EL (cell line): ENCODE measurements at places on chromosomes 4 and X.
A peak's percentile ranks its signal among the peaks of the same experiment; 100 is the strongest.

GRCh38 chr4:139596034-139596683 is 40.1 kb upstream of the SETD7 start:
- DNase-seq = peak; percentile 84

DNA sequence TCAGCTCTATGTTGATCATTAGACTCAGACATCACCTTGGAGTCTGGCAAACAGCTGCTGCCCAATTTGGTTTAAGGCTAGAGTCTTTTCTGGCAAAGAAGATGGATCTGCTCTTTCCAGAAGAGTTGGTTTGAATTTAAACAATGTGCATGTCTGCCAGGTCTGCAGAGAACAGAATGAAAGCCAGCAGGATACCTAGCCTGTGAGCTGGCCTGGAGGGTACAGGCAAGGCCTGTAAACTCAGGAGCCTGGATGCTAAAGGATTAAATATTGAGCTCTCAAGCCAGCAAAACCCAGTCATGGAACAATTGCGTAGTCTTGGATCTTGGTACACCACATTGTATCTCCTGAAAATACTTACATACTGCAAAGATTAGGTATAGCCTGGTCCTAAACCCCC is 15.6 kb upstream of the PDLIM3 start:
- no peak for DNase-seq

DNA sequence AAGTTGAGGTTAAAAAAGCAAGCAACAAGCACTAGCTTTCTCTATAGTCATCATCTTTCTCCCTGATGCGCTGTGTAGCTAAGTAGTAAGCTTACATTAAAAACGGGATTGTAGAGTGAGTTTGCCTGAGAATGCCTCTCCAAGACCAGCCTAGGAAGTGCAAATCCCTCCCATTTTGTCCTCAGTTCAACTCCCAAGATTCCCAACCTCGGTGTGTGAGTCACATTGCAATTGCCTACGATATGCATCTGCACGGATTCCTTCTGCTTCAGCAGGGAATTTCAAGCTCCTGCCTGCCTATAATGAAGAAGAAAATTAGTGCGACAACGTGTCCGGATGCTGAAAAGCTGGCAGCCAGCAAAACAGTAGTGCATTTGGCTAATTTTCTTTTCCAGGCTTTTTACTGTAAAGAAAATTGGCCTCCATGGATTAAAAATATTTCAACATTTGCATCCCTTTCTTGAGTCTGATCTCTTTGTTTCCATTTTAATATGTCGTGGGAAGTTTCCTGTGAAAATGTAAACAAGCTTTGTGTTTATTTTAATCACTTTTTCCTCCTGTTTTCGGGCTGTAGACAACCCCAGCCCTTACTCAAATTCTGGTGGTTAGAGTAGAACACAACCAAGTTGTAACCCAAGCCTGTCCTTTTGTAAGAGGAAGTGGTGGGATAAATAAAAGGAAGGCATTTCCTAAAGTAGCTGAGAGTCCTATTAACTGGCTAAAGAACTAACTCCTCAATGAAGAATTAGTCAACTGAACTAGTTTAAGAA is 58.4 kb upstream of the TET2 start:
- DNase-seq = peak; percentile 93

DNA sequence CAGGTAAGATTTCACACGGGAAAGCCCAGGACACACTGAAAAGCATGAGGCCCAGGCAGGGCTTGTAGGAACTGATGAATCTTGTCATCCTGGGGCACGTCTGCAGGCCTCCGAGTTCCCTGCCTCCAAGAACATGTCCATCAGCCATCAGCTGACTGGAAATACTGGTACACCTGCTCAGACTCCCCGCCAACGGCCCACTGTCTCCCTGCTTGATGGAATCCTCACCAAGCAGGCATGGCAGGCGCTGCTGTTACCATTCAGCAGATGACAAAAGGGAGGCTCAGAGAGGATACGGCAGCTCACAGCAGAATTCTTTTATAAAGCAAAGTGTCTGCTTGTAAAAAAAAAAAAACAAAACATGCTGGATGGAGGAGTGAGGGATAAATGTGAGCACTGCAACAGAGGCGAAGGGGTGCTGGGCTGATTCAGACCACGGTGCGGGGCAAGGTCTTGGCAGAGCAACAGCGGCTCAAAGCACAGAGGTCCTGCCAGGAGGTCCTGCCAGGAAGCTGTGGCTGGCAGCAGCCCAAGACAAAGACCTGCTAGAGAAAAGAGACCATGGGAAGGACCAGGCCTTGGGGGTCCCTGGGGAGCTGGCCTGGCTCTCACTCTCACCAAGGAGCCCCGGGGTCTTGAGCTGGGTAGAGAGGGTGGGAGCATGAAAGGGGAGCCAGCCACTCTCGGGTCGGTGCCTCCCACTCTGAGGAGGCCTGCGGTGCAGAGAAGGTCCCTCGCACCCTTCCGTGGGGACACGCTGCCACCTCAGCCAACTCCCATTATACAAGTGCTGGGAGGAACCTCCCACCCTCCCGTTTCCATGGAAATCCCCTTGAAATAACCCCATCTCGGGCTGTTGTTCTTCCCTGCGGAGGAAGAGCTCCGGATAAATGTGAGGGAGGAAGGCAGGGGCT is 25.6 kb downstream of the PPP2R2C start:
- no peak for DNase-seq

DNA sequence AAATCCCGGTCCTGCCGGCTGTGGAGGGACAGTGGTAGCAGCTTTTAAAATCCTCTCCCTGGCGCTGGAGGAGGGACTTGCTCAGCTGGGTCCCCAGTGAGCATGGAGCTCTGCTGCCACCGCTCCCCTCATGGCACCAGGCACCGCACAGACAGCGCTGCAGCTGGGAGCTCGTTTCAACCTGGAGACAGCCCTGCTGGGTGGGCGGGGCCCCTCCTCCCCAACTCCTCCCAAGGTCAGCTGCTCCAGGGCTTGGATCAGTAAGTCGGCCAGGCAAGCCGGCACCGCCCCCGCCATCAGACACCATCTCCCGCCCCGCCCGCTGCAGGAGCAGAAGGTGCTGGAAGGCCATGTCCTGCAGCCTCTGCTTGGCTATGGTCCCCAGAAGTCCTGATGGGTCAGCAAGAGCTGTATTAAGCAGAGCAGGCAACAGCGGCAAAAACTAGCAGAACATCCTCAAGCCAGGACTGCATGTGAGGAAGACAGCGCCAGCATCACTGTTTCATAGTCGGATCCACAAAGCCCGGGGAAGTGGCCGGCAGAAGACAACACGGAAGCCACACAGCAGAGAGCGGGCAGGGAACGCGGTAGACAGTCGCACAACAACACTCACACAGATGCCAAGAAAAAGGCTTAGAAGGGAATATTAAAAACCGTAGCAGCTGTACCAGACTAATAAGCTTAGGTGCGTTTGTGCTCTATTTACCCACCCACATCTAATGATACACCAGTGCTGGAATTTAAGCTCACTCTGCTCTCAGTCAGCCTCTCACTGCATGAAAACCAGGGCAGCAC is 16.2 kb downstream of the ZFYVE28 start:
- DNase-seq = no peak

DNA sequence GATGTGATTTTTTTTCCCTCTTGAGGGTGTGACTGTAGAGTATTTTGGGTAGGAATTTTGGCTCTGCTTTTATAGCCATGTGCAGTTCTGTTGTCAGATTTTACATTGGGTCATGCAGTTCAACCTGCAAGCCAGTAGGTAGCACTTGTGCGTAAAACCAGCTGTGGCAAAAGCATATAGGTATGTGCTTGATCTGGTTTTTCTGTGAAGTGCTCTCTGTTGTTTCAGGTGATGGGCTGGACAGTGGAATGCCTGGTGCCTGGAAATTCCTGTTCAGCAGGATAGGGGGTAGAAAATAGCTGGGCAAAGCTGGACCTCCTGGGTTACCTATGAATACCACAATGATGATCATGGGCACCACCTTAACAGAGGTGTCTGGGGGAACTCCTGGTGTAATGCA is 584.2 kb upstream of the PCDH10 start:
- DNase-seq = no peak

- DNase-seq = no peak
Measured at GRCh38 chrX:140065961-140066662, 100.8 kb upstream of the CXorf66 start.

DNA sequence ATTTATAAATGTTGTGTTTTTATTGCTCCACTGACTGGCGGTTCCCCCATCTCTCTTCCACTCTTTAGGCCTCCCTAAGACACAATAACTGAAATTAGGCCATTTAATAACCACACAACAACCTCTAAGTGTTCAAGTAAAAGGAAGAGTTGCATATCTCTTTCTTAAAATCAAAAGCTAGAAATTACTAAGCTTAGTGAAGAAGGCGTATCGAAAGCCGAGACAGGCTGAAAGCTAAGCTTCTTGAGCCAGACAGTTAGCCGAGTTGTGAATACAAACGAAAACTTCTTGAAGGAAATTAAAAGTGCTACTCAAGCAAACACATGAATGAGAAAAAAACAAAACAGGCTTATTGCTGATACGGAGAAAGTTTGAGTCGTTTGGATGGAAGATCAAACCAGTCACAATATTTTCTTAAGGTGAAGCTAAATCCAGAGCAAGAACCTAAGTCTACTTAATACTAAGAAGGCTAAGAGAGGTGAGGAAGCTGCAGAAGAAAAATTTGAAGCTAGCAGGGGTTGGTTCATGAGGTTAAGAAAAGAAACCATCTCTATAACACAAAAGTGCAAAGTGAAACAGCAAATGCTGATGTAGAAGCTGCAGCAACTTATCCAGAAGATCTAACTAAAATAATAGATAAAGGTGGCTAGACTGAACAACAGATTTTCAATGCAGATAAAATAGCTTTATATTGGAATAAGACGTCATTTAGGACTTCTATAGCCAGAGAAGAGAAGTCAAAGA is 194.0 kb upstream of the TTC29 start:
- DNase-seq = no peak

DNA sequence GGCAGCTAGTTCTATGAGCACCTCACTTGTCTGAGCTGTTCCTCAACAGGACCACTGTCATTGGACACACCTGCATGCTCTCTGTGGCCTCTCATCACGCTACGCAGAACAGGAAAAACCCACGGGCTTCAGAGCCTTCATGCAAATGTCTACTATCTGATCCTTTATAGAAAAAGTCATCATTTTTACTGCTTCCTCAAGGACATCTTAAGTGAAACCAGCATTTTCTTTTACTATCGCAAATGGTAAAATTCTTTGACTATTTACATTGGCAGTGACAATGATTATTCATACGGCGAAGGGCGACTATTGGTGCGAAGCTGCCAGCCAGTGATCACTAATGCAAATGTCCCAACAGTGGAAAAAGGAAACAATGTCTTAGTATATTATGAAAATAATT is 147.0 kb downstream of the AFAP1 start:
- DNase-seq = no peak

DNA sequence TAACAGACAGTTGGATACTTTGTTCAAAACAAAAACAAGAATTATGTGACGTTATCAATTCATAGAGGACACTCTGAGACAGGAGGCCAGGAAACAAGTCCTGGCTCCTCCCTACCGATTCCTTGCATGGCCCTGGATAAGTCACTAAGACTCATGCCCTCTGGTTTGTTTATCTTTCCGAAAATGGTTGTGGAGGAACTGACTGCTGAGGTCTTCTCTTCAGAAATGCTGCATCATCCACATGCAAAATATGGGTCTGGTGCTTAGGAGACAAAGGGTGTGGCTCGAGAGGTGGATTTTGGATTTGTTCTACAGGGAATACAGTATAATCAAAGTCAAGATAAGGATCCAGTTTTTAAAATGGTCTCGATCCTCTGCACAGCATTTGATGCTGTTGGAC is 130.9 kb downstream of the RELL1 start:
- peak; percentile 15 for DNase-seq

- DNase-seq = no peak
Measured at GRCh38 chr4:143357161-143357845, 20.6 kb downstream of the GAB1 start.

GRCh38 chr4:54281054-54281766 is 52.1 kb downstream of the PDGFRA start:
- DNase-seq = peak; percentile 91

- DNase-seq = no peak
Measured at GRCh38 chr4:86608757-86609375, 14.8 kb downstream of the PTPN13 start.

- DNase-seq = peak; percentile 32
Measured at GRCh38 chr4:111031001-111031579, 408.2 kb upstream of the PITX2 start.

GRCh38 chr4:61866378-61867030 is 666.4 kb downstream of the ADGRL3 start:
- no peak for DNase-seq
